A549 treated with dexamethasone at 1 μM for 4 hours (cell line): ENCODE measurements at places on chromosomes 7 and 10. TPM values are rescaled to one million over a fixed set of nuclear protein-coding genes. Genes with fewer than 3 reads are reported as not detected.

Gene CASP7
- total RNA-seq: 24.3 to 32.6 TPM (median 28.6 TPM) in 5 replicates

Gene HHEX
- 11.1 to 12.4 TPM (median 11.7 TPM) in 5 replicates for total RNA-seq

Gene CXCL12
- total RNA-seq: 0.03 to 0.22 TPM (median 0.14 TPM) in 5 replicates

Gene VCL
- 174 to 265 TPM (median 230 TPM) in 5 replicates for total RNA-seq

Gene GRID2IP
- total RNA-seq: 0.05 TPM in 1 of 5 replicates, not detected in the others
